ENCODE measurements at places on chromosomes 11 and 22.
A peak's percentile ranks its signal among the peaks of the same experiment; 100 is the strongest.

GRCh38 chr11:63660972-63661371 lies 10.2 kb downstream of the ATL3 start:
- no peak for DNase-seq

- DNase-seq, result no peak
Observed at GRCh38 chr22:47398491-47398890, 636.0 kb downstream of the TBC1D22A start.

- DNase-seq, result no peak
Observed at GRCh38 chr11:45933846-45934579, 11.6 kb downstream of the LARGE2 start.

DNA sequence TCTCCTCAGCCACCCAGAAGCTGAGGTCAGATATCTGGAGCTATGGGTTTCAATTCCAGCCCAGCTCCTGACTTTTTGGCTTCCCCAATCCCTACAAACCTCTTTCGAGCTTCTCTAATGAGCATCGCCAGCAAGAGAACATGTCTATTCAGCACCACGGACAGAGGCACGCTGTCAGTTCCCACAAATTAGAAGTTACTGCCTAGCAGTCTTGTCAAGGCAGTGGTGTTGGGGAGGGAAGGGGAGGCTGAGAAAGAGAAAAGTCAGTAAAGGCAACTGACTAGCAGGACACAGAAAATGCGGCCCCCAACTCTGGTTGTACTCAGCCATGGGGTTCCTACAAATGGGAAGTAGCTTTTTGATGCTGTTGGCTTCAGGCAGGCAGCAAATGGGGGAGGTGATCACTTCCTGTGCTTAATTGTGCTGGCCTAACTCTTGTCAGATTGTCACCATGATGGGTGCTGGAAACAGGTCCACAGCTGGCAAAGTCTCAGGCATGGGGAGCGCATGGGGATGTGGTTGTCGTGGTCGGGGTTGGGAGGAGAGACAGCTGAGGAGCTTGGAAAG lies 205.9 kb downstream of the ST3GAL4 start:
- peak; percentile 70 for DNase-seq

- no peak for DNase-seq
Observed at GRCh38 chr11:8177136-8177535, 8.3 kb upstream of the RIC3 start.

GRCh38 chr22:22587577-22588188 lies 28.6 kb upstream of the PRAME start:
- no peak for DNase-seq

GRCh38 chr11:120001178-120002090 lies 136.5 kb downstream of the TRIM29 start:
- no peak for DNase-seq

GRCh38 chr11:48006301-48006992 lies 26.1 kb downstream of the PTPRJ start:
- DNase-seq, result no peak

GRCh38 chr22:37302674-37303555 lies 20.6 kb downstream of the CYTH4 start:
- DNase-seq, result no peak

DNA sequence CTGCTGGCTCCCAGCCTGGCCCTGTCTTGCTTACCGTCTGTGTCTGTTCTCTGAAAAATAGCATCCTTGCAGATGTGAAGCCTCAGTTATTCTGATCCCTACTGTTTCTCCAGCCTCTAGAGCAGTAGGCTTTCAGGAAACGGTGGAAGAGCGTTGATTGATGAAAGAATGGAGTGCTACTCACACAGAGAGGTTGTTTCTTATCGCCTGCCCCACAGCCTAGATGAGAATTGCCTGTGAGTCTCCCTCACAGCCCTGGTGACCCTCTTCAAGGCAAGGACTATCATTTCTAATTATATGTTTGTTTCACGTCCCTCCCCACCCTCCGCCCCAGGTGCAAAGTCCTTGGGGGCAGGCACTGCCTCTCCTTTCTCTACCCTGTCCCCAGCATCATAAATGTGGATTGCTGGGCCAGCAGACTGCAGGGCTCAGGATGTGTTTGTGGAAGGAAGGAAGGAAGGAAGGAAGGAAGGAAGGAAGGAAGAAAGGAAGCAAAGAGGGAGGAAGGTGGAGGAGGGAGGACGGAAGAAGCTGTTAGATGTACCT lies 575.3 kb upstream of the B3GAT1 start:
- DNase-seq, result no peak

DNA sequence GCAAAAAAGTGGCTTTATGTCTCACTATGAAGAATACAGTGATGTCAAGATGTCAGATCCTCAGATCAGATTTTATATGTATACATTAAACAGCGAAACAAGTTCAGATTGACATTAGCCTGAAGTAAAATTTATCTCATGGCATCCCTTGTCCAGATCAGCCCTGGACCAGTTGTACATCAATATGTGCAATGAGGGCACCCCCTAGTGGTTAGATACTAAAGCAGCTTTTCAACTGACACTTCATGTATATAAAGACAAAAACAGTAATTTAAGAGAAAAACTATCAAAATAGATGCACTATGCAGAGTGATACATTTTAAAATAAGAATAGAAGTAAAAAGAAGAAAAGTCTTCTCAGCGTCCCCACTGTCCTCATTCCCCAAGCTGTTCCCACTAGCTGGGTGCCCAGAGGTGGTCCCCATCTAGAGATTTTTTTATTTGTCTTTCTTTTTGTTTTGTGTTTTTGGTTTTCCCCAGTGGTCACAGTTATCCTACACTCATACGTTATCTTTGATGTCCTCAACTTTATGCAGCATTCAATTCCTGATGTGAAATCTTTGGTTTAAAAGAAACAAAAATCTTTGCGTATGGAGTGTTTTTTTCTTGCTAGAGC lies 2193.4 kb upstream of the RAG2 start:
- peak; percentile 12 for DNase-seq

DNA sequence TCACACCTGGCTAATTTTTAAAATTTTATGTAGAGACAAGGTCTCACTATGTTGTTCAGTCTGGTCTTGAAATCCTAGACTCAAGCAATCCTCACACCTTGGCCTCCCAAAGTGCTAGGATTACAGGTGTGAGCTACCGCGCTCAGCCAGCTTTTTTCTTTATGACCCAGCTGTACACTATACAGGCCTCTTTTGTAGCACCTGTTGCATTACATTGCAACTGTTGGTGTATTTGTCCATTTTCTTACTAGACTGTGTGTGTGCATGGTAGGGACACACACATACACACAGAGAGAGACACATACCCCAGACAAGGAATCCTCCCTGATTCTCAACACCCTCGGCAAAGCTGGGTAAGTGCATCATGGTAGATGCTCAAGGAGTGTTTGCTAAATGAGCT lies 61.7 kb downstream of the NAV2 start:
- no peak for DNase-seq

DNA sequence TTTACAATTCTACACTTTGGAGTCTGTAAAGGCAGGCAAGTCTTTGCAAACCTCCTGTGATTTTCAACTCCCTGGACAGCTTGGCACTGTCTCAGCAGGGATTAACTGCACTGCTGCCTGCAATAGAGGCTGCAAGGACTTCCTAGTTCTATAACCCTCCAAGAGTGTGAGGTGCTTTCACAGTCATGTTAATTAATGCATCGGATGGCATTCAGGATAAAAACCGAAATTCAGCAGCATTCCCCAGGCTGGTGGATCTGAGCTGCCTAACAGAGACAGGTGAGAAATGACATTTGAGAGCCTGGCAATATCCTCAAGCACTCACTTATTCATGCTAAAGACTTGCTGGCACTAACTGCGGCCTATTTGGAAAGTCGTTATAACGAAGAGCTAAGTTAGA lies 85.0 kb downstream of the LARGE1 start:
- no peak for DNase-seq

DNA sequence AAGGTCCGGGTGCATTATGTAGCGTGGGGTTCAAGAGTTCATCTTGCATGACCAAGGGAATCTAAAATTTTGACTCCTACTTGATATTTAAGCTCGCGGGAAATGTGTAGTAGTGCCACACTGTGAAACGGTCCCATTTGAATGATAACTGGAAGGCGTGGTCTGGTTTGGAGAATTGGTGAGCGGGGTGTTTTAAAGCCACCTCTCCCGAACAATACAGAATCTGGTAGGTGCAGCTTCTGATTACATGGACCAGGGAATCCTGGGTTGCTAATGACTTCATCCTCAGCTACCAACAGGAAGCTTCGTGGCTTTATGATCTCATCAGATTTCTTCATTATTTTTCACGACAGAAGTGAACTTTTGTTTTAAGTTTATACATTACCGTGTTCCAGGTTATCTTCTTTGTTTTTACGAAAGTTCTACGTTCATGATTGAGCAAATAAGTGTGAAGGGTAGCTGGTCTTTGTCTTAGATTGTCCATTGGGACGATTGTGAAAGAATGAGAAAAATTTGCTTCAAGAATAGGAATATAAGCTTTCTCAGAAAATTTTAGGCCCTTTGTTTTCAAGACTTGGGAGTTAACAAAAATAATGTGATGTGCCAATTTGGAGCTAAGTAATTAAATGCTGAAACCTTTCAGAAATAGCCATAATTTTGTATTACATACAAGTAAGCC lies 1.7 kb downstream of the QSER1 start:
- DNase-seq, result peak; percentile 67

DNA sequence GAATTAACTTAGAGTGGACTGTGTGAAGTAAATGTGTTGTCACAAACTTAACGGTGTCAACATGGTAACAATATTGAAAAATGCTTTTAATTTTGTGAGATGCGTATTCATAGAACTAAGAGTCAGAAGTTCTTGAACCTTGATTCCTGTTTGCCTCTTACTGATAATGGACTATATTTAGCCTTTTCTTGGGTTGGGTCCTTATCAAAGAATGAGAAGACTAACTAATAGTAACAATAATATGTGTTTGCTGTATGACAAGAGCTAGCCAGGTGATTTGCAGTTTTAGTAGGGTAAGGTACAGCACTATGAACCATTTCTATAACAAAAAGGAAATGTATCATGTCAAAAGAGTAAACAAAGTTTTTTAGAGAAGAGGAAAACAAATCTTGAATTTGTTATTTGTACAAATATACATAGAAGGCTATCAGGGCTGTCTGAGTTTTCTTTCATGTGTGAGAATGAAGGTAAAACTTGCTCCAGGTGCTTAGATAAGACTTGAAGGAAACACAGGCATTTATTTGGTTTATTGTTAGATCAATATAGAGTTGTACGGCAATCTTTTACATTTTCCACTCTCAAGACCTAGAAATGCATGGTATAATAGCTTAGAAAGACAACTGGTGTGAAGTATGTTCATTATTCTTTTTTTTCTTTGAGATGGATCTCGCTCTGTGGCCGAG lies 74.1 kb downstream of the PACS1 start:
- DNase-seq, result no peak

DNA sequence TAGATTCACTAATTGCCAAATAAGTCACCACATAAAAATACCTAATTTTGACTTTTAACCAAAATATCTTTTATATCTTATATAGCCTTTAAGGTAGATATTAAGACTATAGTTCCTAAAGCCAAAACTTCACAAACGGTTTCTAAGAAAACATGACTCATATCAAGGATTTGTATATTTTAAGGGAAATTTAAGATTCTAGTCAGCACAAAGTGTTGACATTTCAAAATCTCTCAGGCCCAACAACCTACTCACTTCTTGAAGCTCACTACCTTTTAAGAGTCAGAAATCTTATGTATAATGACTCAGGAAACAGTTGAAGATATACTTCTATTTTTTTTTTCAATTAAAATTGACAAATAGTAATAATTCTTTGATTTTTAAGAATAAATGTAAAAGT lies 221.9 kb downstream of the SBF2 start:
- DNase-seq, result no peak

- no peak for DNase-seq
Observed at GRCh38 chr11:125724125-125724524, 22.0 kb upstream of the PATE1 start.

DNA sequence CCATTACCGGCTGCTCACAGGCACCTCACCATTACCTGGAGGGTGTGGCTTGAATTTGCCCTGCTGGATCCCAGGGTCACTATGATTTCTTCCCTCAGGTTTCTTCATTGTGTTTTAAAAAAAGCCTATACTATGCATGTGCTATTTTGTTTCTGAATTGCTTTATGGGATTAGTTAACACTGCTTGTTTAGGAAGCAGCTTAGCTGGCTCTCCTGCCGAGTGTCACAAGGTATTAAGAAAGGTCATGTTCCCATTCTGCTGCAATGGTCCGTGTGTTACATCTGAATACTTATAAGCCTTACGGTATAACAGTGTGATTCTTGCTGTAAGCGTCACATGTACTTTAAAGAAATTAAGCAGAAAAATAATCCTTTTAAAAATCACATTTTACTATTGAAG lies 380.6 kb upstream of the B3GAT1 start:
- DNase-seq, result no peak

GRCh38 chr11:128860571-128861361 lies 6.3 kb downstream of the KCNJ1 start:
- DNase-seq, result peak; percentile 44

- DNase-seq, result no peak
Observed at GRCh38 chr11:93513772-93514171, 29.4 kb downstream of the SMCO4 start.
